ENCODE measurements at places on chromosomes 1 and 21.

DNA sequence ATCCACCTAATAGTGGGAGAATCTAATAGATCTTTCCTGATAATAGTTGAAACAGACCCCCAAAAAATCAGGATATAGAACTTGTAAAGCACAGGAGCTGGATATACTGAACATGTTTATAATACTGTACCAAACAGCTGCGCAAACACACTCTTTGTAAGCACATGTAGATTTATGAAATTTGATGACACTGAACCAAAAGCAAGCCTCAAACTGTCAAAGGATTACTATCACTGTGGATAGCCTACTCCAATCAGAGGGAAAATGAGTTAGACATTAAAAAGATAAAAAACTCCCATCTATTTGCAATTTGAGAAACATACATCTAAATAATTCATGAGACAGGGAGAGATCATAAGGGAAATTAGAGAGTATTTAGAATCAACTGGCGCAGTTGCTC is 26.1 kb downstream of the RCAN3 start:
- no peak overlapping the region for H3K27ac ChIP-seq
- peaks cover 18% of the 10 kb centered on the region for H3K36me3 ChIP-seq
- no peak for DNase-seq
- no peaks in the 10 kb centered on the region for H3K27me3 ChIP-seq

DNA sequence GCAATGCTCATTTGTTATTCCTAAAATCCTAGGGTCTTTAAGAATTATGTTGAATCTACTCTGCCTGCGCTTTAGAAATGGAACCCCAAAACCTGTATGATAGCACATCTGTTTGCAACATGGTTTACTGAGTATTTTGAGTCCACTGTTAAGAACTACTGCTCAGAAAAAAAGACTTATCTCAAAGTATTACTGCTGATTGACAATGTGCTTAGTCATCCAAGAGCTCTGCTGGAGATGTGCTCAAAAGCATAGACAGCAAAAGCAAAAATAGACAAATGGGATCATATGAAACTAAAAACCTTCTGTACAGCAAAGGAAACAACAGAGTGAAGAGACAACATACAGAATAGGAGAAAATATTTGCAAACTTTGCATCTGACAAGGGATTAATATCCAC is 107.0 kb downstream of the CTH start:
- H3K4me3 ChIP-seq: no peak overlapping the region
- H3K27me3 ChIP-seq: no peaks in the 10 kb centered on the region
- no peak overlapping the region for H3K27ac ChIP-seq
- DNase-seq: no peak
- H3K36me3 ChIP-seq: no peaks in the 10 kb centered on the region
- no peaks in the 10 kb centered on the region for H3K4me1 ChIP-seq

DNA sequence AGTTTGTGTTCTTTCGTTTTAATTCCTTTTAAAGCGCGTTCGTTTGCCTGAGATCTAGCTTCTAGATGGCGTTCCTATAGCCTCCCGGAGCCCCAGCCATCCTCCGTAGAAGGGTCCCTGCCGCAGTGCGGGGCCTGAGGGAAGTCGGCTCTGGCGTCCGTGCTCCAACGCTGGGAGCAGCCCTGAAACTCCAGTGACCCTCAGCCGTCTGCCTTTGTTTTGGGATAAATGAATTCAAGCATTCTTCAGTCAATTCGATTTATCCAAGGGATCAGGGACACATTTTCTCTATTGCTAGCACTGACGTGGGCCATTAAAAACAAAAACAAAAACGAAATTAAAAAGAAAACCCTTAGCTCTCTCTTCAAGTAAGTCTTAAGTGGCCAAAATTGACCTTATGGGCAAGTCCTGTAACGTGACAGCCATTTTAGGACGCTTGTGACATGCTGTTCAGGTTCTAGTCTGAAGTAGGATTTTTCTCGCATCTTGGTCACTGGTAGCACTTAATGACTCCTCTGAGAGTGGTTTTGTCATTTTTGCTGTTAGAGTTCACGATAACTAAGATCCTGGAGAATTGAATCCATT is 742 bp upstream of the HSPA13 start:
- peak overlapping the region; percentile 100 for H3K4me3 ChIP-seq
- H3K36me3 ChIP-seq: peaks cover 10% of the 10 kb centered on the region
- peak overlapping the region; percentile 5 for H3K27ac ChIP-seq

GRCh38 chr1:206469411-206469932 is 804 bp upstream of the IKBKE start:
- H3K27ac ChIP-seq: no peak overlapping the region
- no peak for DNase-seq
- H3K27me3 ChIP-seq: no peaks in the 10 kb centered on the region
- H3K4me1 ChIP-seq: peaks cover 12% of the 10 kb centered on the region
- 0 out of 2 replicates have a peak overlapping the region, but pooled peaks have one; percentile 68 for H3K4me3 ChIP-seq

DNA sequence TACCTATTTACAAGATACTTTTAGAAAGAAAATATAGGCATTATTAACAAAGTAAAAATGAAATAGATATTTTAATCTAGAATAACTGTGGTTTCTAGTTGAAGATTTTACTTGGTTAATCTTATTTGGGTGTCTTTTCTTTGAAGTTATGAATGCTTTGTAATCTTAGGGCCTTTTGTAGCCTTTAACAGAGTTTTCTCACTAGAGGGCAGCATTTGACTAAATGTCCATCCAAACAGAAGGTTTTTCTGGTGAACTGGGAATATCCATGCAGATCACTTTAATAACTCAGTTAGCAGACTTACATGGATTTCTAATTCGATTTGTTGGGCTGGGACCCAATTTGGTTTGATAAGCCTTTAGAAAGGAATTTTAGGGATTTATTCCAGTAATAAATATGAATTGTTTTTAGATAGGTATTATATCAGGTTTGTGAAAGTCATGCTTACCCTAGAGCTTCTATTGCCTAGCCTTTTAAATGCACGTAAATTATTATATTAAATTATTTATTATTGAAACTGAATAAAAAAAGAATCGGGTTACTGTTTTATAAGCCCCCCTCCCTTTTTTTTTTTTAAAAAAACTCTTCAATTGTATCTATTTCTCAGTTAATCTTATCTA is 119.7 kb downstream of the ZNF326 start:
- H3K4me1 ChIP-seq: no peaks in the 10 kb centered on the region
- H3K36me3 ChIP-seq: no peaks in the 10 kb centered on the region
- DNase-seq: no peak
- H3K27ac ChIP-seq: no peak overlapping the region

DNA sequence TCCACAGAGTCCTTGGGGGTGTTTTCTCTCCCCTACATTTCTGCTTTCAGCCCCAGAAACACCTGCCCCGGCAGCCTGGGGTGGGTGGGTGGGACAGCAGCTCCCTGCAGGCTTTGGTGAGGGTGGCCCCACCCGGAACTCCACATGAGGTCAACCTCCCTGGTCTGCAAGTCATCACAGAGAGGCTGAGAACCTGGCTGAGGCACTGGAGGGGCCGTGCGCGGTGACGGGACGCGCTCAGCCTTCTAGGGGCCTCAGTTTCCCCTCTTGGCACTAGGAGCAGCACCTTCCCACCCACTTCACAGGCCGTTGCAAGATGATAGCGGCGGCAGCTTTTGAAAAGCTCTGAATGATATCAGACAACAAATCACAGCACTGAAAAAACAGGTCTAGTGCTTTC is 37.7 kb upstream of the NID1 start:
- DNase-seq: no peak
- H3K27me3 ChIP-seq: no peaks in the 10 kb centered on the region
- no peaks in the 10 kb centered on the region for H3K36me3 ChIP-seq
- no peak overlapping the region for H3K27ac ChIP-seq
- H3K4me3 ChIP-seq: no peak overlapping the region
- peaks cover 2% of the 10 kb centered on the region for H3K4me1 ChIP-seq

DNA sequence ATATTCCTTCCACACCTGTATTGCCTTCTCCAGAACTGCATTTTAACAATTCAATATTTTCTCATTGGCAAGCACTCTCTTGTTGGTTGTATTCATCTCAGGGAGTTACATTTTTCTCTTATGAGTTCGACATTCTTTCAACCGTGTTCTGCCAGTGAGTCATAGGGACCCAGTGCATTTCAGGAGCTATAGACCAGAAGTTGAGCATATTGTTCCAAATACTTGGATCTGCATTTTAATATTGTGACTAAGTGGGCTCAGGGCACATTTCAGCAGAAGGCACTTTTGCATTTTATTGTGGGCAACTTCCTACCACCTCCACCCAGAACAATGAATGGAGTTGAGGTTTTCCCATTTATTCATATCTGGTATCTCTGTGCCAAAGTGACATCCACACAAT is 132.8 kb downstream of the TNFSF18 start:
- DNase-seq: no peak
- no peaks in the 10 kb centered on the region for H3K27me3 ChIP-seq
- H3K36me3 ChIP-seq: peaks cover 6% of the 10 kb centered on the region
- no peak overlapping the region for H3K27ac ChIP-seq
- no peak overlapping the region for H3K4me3 ChIP-seq

DNA sequence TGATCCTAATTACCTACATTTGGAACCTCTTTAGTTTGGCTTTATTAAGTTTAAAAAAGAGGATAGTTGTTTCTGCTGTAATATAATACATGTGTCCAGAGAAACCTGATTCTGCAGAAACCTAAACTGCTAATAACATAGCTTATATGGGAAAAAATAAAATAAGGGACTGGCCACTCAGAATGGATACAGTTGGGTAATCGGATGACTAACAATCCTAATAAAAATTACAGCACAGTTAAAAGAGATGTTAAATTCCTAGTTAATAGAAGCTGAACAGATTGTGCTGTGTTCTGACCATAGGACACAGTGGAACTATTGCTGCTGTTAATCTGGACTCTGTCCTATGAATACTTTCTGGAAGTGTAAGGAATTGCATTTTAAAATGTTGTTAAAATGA is 16.0 kb downstream of the ARV1 start:
- no peak overlapping the region for H3K4me3 ChIP-seq
- no peak for DNase-seq
- H3K27ac ChIP-seq: no peak overlapping the region
- H3K4me1 ChIP-seq: no peaks in the 10 kb centered on the region
- H3K27me3 ChIP-seq: no peaks in the 10 kb centered on the region

DNA sequence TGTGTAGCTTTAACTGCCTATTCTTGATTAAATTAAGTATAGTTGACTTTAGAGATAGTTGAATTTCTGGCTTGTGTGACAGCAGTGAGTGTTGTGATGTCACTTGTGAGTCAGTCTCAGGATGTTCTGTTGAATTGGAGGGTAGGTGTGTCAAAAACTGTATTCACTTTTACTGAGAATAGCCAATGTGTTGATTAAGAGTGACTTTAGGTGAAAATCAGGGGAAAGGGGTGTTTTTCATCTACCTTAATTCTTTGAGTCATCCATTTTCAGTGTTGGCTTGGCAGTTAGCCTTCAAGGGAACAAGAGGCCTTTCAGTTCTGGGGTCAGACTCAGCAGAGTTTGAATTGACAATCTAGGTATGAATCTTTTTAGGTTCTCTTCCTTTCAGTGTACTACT is 75.9 kb downstream of the CDC14A start:
- H3K4me3 ChIP-seq: no peak overlapping the region
- no peaks in the 10 kb centered on the region for H3K27me3 ChIP-seq
- H3K27ac ChIP-seq: no peak overlapping the region

- H3K4me1 ChIP-seq: no peaks in the 10 kb centered on the region
- H3K27ac ChIP-seq: no peak overlapping the region
- DNase-seq: no peak
- no peaks in the 10 kb centered on the region for H3K27me3 ChIP-seq
- no peak overlapping the region for H3K4me3 ChIP-seq
- no peaks in the 10 kb centered on the region for H3K36me3 ChIP-seq
These were observed 30.8 kb downstream of the RPL5 start for GRCh38 chr1:92862605-92863004.

- H3K27me3 ChIP-seq: no peaks in the 10 kb centered on the region
- H3K27ac ChIP-seq: no peak overlapping the region
- H3K36me3 ChIP-seq: peaks cover 14% of the 10 kb centered on the region
These were observed 6.6 kb upstream of the CD46 start for GRCh38 chr1:207745285-207745684.

DNA sequence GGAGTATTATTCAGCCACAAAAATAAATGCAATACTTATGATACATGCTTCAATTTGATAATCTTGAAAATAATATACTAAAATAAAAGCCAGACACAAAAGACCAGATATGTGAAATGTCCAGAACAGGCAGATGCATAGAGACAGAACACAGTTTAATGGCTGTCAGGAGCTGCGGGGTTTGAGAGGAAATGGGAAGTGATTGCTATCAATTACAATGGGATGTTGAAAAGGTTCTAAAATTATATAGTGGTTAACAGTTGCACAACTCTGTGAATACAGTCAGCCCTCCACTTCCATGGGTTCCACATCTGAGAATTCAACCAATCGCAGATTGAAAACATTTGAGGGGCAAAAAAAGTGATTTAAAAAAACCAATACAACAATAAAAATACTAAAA is 54.0 kb downstream of the LTN1 start:
- no peaks in the 10 kb centered on the region for H3K27me3 ChIP-seq
- H3K4me3 ChIP-seq: no peak overlapping the region
- H3K27ac ChIP-seq: no peak overlapping the region
- peaks cover 34% of the 10 kb centered on the region for H3K36me3 ChIP-seq
- H3K4me1 ChIP-seq: no peaks in the 10 kb centered on the region
- no peak for DNase-seq

GRCh38 chr1:199101139-199101538 is 462.3 kb downstream of the PTPRC start:
- no peaks in the 10 kb centered on the region for H3K27me3 ChIP-seq
- no peaks in the 10 kb centered on the region for H3K36me3 ChIP-seq

DNA sequence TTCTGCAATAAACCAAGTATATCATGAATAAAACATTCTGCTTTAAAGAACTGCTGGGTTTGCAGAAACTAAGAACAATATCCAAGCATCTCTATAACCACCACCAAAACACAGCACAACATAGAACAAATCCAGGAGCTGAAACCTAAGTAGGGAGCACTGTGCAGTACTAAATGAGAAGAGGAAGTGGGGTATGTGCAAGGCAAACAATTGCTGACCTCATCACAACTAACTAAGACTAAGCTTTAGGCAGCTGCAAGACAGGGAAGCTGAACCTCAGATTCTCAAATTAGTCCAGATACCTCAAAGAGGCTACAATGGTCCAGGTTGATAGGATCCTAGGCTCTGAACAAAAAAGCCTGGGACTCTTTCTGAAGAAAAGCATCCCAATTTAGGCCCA is 172.6 kb downstream of the SLC44A5 start:
- H3K27me3 ChIP-seq: no peaks in the 10 kb centered on the region
- H3K4me3 ChIP-seq: no peak overlapping the region
- no peak overlapping the region for H3K27ac ChIP-seq
- H3K36me3 ChIP-seq: no peaks in the 10 kb centered on the region
- no peaks in the 10 kb centered on the region for H3K4me1 ChIP-seq
- DNase-seq: no peak
